Activated CD8-positive, alpha-beta T cell treated with anti-CD3 and anti-CD28 coated beads, Interleukin-2, amount 10 ng/mL, durations not matched to agents 7 days and 5 days (primary cell): ENCODE measurements at places on chromosomes 4 and X. TPM values are rescaled to one million over a fixed set of nuclear protein-coding genes. Genes with fewer than 3 reads are reported as not detected.

NDST4 gene
- not detected for total RNA-seq

TMEM165 gene
- total RNA-seq: 66.2 TPM

DNAAF6 gene
- total RNA-seq: not detected

DKC1 gene
- 82.8 TPM for total RNA-seq

TEX13D gene
- total RNA-seq: not detected

XAGE2 gene
- total RNA-seq: not detected

USP51 gene
- 1.2 TPM for total RNA-seq

H2BW2 gene
- not detected for total RNA-seq

SAGE1 gene
- not detected for total RNA-seq

PLXNA3 gene
- total RNA-seq: 53.6 TPM

FAT1 gene
- total RNA-seq: not detected

PAGE2B gene
- not detected for total RNA-seq

SLC9B1 gene
- total RNA-seq: 0.83 TPM

MAGEC2 gene
- not detected for total RNA-seq

RNF128 gene
- total RNA-seq: not detected

ERCC6L gene
- total RNA-seq: 13.8 TPM

DCK gene
- 74.2 TPM for total RNA-seq

FGB gene
- not detected for total RNA-seq

CNKSR2 gene
- total RNA-seq: 11.0 TPM

USO1 gene
- total RNA-seq: 32.5 TPM

BEX1 gene
- total RNA-seq: not detected

SPP1 gene
- not detected for total RNA-seq

PITX2 gene
- not detected for total RNA-seq

DUSP21 gene
- not detected for total RNA-seq

WAS gene
- 134 TPM for total RNA-seq

DMRTC1 gene
- not detected for total RNA-seq
